Stimulated activated CD4-positive, alpha-beta T cell treated with anti-CD3 and anti-CD28 coated beads, Interleukin-4, amount 100 ng/mL, for 4 hours (primary cell): ENCODE measurements at places on chromosomes 12 and 14.

DNA sequence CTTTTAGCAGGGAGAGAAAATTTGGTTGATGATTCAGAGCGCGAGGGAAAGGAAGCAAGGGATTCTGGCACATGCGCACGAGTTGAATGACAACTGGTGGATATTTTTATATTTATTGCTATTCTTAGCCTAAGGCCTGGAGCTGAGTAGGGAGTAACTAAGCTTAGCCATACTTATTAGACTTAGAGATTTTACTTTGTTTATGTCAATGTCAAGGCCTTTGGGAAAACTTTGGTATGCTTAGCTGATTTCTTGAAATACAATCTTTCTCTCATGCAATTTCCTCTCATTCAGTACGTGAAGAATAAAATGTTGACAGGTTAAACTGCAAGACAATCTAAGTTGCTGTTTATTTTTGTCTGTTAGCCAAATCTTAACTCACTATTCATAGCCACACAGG is 101.1 kb downstream of the CRADD start:
- DNase-seq: no peak

DNA sequence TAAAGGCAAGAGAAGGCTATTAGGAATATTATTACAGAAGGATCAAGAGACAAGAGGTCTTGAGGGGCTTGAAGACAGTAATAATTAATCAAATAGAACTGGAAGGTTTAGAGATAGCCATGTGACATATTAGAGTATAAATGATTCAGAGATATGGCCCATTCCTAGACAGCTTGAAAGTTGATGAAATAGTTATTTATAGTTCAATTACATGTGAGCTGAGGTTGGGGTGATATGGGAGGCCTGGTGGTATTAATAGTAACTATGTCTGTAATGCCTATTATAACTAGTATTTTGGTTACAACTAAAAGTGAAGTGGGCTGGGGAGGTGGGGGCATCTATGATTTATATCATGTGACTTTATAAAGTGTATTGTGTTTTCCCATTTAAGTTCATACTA is 14.1 kb upstream of the MIS18BP1 start:
- no peak for DNase-seq

- DNase-seq: peak; percentile 60
These were observed 2.2 kb upstream of the PPTC7 start for GRCh38 chr12:110585231-110585799.

- DNase-seq: no peak
These were observed 183.3 kb upstream of the LMO3 start for GRCh38 chr12:16789204-16789790.

DNA sequence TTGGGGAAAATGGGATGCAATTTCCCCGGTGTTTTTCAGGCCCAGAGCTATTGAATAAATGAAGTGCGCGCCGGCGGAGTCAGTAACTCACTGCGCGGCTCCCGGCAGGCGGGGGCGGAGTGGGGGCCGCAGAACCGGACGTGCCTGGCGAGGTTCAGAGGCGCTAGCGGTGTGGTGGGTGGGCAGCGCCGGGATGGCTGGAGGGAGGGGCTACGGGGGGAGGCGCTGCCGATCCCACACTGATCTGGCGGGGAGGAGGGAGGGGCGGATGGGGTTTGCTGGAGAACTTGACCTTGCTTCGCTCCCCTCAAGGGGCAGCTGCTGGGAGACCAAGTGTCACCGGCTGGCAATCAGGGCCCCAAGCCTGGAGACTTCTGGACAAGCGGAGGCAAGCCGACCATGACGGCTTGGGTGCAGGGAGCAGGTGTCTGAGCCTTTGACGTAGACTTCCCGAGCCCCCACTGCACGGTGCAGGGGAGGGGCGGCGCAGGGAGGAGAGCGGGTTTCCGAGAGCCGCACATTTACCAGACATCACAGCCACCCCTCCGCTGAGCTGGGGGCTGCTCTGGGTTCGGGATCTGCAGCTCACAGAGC is 174.1 kb upstream of the RTL1 start:
- no peak for DNase-seq

- DNase-seq: peak; percentile 20
These were observed 221.5 kb upstream of the HMGA2 start for GRCh38 chr12:65602610-65603295.

GRCh38 chr12:130441771-130442760 is 104.4 kb downstream of the PIWIL1 start:
- DNase-seq: no peak

GRCh38 chr14:85463512-85463911 is 66.4 kb upstream of the FLRT2 start:
- DNase-seq: no peak

- no peak for DNase-seq
These were observed 77.9 kb downstream of the BCL11B start for GRCh38 chr14:99194136-99194535.

GRCh38 chr14:94879537-94879936 is 109.6 kb upstream of the GSC start:
- DNase-seq: no peak
